ENCODE measurements at places on chromosomes 6 and 20.

GRCh38 chr6:28161410-28162079 is 19.9 kb downstream of the ZKSCAN8 start:
- peak; percentile 86 for DNase-seq

DNA sequence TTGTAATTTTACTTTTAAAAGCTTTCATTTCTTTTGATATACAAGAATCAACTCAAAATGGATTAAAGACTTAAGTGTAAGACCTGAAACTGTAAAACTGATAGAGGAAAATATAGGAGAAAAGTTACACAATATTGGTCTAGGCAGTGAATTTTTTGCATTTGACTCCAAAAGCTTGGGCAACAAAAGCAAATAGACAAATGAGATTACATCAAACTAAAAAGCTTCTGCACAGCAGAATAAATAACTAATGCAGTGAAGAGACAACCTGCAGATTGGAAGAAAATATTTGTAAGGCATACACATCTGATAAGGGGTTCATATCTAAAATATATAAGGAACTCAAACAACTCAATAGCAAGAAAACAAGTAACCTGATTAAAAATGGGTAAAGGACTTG is 3.0 kb downstream of the GABRR1 start:
- DNase-seq, result no peak

GRCh38 chr6:149729824-149730223 is 11.9 kb upstream of the LATS1 start:
- DNase-seq, result no peak

GRCh38 chr20:32304131-32304746 is 26.8 kb downstream of the KIF3B start:
- no peak for DNase-seq

DNA sequence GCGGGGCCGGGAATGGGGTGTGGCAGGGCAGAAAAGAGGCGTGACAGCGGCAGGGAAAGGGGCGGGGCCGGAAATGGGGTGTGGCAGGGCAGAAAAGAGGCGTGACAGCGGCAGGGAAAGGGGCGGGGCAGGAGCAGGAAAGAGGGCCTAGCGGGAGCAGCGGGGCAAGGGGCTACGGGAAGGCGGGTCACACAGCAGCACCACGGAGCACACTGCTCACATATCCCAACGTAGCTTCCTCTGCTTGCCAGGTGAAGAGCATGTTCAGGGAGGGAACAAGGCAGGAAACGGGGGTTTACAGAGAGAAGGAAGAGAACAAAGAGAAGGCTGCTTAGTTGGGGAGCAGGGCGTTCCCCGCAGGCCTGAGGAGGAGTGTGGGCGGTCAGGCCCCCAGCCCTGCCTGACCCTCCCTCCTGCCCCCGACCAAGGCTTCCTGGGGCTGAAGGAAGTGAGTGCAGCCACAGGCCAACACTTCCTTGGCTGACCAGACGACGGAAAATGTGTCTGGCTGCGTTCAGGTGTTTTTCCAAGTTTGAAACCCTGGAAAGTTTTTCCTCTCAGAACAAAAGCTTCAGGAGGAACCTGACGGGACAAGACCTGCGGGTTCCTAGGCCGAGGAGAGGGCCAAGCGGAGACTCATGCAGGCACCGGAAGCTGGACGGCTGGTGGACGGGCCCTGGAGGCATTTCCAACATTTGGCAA is 13.8 kb downstream of the UCKL1 start:
- peak; percentile 43 for DNase-seq
